ENCODE measurements at places on chromosomes 6 and 20.

- DNase-seq, result no peak
Observed at GRCh38 chr6:47290124-47290834, 19.4 kb downstream of the TNFRSF21 start.

DNA sequence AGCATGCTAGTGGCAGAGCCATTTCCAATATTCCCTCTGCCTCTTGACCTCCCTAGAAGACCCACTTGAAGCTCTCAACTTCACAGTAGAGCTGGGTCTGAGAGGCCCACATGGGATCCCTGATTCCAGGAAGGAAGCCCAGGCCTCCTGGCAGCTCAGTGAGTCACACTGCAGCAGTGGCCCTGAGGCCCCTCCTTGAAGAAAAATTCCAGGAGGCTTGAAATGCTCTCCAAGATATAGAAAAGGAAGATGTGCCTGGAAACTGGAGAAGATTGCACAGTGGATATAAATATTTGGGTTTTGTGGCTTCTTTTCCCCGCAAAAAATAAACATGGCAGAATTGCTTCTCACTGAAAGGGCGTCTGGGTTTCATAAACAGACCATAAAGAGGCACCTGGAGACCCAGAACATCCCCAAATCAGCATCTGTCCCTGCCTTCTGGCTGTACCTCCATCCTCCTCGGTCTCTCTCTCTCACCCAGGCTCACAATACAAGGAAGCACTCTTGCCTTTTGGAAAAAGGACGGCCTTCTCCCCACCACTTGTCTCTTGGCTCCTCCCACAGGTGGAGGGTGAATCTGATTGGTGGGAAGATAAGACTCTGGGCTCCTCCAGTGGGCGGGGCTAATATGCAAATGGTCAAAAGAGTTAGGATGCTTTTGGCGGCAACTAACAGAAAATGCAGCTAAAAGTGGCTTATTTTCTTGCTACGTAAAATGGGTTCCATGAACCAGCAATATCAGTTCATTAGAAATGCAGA is 200.0 kb upstream of the SULF2 start:
- no peak for DNase-seq

DNA sequence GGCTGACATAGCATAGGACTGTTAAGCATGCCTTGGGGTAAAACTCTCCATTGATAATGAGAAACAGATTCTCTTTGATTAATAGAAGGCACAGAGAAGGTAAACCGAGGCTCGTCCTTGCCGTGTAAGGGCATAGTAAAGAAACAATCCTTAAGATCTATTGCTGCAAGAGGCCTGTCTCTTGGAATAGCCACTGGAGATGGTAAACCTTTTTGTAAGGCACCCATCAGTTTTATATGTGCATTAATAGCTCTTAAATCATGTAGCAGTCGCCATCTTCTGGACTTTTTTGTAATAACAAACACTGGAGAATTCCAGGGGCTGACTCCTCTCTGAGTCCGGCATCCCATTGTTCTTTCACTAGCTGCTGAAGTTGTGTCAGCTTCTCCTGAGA is 8.4 kb upstream of the ABHD12 start:
- DNase-seq, result no peak

- DNase-seq, result no peak
Observed at GRCh38 chr6:80642452-80642851, 536.0 kb downstream of the BCKDHB start.

DNA sequence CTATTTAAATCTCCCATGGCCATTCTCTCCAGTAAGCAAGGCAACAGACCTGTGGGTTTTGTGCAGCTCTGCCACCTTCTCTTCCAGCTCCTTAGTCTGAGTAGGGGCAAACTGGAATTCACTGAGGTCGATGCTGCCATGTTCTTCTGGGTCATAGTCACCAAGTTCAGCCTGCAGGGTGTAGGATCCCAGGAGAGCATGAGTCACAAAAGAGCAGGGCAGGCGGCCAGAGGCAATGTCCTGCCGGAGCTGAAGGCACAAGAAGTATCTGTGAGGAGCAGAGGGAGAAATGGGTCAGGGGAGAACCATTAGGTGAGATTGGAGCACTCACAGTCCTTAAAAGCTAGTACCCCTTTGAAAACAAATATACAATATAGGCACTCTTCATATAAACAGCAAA is 73.7 kb downstream of the SMLR1 start:
- DNase-seq, result no peak

DNA sequence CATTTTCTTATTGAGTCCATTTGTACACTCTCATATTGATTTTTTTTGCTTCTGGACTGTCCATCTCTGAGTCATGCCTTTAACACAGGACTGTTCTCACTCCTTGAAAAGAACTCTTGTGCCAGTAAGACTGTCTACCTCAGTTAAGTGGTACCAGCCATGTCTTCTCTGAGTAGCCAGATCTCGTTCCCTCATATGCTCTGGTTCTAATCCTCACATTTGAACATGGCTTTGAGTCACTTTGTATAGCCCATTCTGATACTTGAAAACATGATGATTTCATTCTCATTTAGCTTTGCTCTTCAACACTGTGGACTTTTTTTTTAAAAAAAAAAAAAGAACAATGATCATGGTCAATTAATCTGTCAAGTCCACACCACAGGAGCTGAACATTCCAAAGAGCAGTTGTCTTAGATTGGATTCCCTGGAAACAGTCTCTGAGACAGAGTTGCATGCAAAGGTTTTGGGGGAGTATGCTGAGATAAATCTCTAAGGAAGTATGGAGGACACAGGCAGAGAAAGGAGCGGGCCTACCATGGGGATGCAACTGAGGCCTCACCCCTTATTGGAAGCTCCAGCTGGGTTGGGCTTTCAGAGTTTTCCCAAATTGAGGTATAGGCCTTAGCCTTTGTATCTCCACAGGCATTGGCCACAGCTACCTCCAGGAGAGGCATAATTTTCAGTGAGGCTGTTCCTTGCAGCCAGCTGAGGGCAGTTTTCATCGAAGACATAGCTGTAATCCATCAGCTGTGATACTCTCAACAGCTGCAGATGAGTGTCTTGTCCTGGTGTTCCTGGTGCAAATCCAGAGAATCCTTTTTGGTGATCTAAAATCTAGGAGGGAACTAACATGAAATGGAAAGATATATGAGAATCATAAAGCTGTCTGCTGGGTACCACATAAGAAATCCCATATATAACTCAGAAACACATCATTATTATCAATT is 6.0 kb upstream of the PTCHD4 start:
- DNase-seq, result no peak

DNA sequence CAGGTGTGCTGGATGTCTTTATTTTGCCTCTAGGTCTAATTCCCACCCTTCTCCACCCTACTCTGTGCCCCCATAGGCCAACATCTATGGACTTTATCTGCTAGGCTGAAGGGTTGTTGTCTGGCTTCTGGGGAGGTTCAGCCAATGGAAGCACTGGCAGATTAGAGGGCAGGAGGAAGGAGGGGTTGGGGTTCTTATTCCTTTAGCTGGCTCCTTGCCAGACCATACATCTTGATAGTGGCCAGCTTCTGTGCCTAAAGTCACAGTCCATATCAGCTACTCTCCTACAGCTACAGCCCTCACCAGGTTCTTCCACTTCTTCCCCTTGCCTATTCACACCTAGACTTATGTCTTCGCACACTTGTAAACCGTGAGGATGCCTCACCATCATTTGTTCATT is 41.1 kb downstream of the ROS1 start:
- DNase-seq, result no peak

- DNase-seq, result no peak
Observed at GRCh38 chr6:23388086-23388783, 737.8 kb upstream of the NRSN1 start.

DNA sequence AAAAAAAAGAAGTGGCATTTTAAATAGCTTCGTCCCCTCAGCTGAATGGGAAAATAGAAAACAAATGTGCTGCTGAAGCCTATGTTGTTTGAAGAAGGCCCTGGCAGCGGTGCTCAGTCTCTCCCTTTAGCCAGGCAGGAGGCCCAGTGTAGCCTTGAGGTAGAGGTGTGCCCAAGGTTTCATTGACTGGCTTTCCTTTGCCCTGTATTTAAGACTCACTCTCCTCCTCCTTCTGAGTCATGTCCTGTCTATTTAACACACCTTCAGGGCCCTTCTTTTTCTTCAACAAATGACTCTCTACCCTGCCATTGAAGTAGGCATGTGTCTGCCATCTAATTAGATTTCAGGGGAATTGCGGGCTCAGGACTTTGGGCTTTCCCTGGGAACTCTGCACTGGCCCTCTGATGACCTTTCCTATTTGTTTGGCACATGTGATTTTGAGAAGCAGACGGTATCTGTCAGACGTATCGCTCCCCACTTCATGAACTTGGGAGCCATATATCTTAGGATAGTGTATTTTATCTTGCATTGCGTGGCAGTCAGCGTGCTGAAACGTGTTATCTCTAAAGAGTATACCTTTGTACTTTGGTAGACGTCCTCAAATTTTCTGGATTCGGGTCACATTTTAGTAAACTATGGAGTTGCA is 4.3 kb downstream of the TJAP1 start:
- DNase-seq, result no peak

GRCh38 chr6:84651583-84651982 is 112.8 kb downstream of the TBX18 start:
- no peak for DNase-seq

- no peak for DNase-seq
Observed at GRCh38 chr6:71400852-71401251, 112.2 kb downstream of the OGFRL1 start.

GRCh38 chr6:131844243-131844841 is 36.5 kb downstream of the ENPP1 start:
- no peak for DNase-seq

GRCh38 chr6:146224988-146225387 is 196.1 kb downstream of the GRM1 start:
- no peak for DNase-seq

DNA sequence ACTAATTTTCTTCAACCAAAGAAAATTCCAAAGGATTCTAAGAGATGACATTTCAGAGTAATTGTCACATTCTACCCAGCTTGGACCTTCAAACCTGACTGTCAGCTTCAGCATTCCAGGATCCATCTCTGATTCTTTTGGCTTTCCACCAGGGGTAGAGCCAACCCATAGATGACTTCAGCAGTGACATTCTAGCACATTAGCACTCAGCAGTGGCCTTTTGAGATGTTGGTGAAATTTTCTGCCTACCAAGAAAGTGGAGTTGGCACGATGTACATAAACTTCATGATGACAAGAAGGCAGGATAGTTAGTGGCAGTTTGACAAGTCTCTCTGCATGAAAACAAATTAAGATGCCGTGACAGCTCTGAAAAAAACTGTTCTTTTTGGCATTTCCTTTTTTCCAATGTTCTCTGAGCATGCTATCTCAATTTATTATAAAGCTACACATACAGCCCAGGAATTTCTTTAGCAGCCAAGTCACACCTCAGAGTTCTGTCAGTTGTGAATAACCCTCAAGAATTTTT is 466.5 kb upstream of the RNF217 start:
- no peak for DNase-seq

GRCh38 chr6:165129086-165129485 is 180.3 kb downstream of the C6orf118 start:
- DNase-seq, result no peak

DNA sequence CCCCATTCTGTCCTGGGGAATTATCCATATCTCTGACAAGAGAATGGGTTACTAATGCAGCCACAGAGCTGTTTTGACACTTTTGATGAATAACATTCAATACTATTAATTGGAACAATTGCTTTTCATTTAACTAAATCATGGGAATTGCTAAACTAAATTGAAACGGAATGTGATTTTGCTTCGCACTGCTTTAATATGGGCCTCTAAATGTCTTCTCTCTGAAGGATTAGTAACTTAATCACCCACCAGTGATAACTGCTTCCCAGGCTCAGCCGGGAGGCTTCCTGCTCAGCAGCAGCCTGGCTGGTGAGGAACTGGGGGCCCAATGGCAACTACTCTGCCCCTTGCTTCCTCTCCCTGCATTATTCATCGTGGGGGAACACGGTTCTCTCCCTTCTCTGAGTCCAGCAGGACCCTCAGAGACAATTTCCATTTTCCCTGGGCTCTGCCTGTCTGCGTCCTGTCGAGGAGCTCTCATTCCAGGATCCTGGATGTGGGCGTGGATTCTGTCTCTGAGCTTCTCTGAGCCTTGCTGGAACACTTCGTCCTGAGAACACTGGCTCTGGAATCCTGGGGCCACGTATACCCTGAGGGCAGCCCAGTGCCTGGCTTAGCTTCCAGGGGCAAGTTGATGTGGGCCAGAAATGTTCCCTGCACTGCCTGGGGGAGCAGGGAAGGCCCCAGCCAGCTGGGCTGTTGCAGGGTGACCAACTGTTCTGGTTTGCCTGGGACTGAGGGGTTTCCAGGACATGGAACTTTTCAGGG is 308.9 kb downstream of the DHX35 start:
- DNase-seq, result no peak

- DNase-seq, result no peak
Observed at GRCh38 chr20:41615676-41616075, 2.5 kb downstream of the CHD6 start.

DNA sequence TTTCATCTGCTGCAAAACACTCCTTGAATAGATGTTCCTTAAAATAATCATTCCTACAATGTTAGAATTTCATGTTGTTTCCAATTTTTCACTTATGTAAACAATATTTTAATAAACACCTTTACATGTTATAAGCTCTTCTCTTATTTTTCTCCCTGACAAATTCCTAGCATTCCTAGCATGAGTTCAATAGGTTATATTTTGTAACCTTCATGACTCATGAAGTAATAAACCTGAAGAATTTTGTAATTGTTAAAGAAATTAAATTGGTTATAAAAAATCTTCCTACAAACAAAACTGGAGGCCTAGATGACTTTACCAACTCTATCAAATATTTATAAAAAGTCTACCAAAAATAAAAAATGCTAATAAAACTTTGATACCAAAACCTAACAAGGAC is 66.3 kb downstream of the NT5E start:
- no peak for DNase-seq

- no peak for DNase-seq
Observed at GRCh38 chr20:18929800-18930199, 116.2 kb downstream of the SCP2D1 start.

DNA sequence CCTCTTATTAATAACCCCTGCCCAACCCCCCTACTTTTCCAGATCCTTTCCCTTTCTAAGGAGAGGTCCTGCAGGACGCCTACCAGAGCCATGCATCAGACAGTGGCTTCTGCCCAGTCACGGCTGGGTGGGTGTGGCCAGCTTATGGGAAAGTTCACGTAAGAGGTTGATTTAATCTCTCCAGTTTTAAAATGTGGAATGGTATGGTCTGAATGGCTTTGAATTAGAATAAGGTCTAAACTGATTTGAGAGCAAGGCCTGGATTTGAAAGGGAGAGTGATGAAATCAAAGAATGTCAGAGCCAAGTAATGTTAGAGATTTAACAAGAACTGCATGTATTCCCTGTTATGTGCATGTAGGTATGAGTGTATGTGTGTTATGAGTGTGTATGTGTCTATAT is 275.7 kb downstream of the PAX1 start:
- DNase-seq, result no peak

Measured in T follicular helper cell (primary cell).